ENCODE measurements at places on chromosomes 7 and 10.

DNA sequence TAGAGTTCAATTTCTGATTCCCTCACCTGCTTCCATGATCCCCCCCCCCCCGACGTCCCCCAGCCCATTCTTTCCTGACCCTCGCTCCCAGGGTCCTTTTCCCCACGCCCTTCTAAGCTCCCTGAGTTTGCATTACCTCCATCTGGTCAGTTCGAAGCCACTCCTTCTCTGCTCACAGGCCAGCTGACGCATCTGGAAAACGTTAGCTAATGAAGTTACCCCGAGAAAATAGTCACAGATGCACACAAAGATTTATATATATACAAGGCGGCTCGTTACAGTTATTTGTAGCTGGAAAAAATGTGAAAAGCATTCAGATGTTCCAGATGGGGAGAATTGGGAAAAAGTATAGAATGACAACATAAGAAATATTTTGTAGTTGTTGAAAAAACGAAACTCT lies 630.0 kb upstream of the FOXK1 start:
- no peak for DNase-seq

GRCh38 chr10:110510086-110510485 lies 12.4 kb downstream of the DUSP5 start:
- DNase-seq, result no peak

DNA sequence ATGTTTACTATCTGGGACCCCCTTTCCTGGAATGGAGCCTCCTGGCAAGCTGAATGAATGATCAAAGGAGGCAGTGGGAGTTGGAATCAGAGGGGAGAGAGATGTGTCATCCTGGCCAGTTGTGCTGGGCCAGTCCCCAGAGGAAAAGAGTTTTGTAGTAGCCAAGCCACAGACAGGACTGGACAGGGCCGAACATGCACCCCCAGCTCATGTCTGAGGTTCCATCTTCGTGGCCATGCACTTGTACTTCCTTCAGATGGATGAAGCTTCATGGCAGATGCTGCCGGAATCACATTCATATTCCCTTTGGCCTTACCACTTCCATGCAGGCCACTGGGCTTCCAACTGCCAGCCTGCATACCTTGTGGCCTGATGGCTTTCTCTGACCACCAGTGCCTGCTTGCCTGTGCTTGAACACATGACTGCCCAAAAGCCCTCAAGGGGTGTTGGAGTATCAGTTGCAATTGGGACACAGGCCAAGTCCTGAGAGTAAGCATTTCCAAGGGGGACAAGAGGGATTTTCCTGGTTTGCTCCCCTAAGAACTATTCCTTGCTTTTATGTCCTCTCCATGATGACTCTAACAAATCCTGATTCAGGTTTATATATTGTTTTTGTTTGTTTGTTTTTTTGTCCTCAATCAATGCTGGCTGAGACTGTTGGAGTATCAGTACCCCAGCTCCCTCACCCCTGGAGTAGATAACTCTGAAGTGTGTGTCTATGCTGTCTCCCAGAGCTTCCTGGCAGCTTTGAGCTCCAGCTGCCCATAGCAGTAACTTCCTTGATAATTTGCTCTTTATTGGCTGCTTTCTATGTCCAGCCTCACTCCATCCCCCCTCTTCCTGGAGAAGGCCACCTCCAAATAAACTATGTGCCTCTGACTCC lies 63.6 kb downstream of the TMEM130 start:
- no peak for DNase-seq

DNA sequence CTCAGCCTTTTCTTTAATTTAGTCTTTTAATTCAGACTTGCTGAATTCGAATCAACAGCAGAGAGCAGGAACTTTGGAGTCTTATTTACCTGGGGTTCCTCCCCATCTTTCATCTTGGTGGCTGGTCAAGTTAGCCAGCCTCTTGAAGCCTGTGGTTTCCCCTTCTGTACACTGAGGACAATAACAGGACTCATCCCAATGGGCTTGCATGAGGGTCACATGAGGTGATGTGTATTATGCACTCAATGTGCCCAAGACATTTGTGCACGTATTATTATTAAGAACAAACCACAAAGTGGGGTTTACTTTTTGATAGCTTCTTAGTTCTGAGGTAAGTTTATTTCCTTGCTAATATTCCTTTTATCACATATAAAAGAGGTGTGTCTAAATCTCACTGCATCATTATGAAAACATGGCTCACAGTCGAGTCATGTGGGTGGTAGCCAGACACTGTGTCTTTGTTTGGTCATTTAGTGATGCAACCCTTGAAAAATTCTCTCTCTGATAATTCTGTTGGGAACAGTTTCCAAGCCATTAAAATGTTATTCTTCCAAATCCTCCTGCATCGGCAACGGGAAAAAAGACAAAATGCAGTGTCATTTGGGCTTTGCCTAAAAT lies 86.5 kb upstream of the GRB10 start:
- peak; percentile 29 for DNase-seq

- no peak for DNase-seq
These were observed 293.9 kb downstream of the CCDC3 start for GRCh38 chr10:12707461-12708185.

DNA sequence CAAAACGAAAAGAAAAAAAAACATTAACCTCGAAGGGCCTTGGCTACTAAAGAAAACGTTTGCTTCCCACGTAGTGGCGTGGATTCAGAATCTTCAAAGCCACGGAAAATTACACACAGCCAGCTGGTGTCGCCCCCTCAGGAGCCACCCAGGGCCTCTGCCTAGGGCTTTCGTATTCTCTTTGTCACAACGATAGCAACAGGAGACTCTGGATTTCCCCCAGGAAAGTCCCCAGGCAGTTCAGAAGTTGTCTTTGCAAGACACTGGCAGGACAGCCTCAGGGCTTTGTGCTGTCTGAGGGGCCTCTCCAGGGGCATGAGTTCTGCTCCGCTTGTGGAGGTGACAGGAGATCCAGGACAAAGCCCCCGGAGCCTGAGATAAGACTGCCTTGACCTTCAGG lies 150.2 kb upstream of the INSYN2A start:
- DNase-seq, result no peak

DNA sequence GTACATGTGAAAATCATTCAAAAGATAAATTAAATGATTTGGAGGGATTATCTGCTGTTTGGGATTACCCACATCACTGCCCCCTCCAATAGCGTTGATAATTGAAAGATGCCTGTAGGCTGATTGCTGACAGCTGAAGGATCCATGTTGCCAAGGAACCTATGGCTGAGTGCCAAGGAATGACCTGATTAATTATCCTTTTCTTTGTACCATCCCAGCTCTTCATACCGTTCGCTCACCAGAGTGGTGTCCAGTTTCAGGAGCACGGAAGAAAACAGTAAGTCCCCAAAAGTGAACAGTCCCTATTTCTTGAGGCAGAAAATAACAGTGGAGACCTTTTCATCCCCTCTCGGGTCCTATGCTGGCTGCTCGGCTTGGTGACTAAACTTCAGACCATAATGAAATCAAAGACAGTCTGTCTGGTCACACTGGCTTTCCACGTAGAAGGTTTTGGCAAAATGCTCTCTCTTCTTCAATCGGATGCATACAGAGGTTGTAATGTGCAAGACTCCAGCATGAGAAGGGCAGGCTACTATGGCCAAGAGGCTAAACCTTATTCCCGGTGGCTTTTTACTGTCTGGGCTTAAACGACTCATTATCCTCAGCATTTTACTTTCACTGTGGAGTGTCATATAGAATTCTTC lies 108.8 kb downstream of the SPAG6 start:
- DNase-seq, result no peak

- no peak for DNase-seq
These were observed 74.6 kb downstream of the PPP1R17 start for GRCh38 chr7:31761646-31762045.

GRCh38 chr10:111373696-111374095 lies 296.9 kb downstream of the ADRA2A start:
- no peak for DNase-seq

DNA sequence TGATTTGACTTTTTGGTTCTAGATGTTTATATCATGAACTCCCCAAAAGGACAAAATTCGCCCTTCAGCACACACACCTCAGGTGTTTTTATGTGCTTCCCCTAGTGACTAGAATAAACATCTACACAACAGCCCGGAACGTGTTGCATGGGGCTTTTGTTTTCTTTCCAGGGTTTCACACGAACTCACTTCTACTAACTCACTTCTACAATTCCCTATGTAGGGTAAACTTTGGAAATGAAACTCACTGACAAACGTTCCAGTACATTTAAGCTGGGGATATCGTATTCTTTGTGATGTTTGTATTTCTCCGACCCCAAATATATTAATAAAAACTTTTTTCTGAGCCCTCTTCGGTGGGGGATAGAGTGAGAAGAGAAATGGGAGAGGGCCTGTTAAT lies 1.4 kb downstream of the TRA2A start:
- DNase-seq, result no peak

- DNase-seq, result no peak
These were observed 38.5 kb upstream of the SEMA3C start for GRCh38 chr7:80957226-80957777.

DNA sequence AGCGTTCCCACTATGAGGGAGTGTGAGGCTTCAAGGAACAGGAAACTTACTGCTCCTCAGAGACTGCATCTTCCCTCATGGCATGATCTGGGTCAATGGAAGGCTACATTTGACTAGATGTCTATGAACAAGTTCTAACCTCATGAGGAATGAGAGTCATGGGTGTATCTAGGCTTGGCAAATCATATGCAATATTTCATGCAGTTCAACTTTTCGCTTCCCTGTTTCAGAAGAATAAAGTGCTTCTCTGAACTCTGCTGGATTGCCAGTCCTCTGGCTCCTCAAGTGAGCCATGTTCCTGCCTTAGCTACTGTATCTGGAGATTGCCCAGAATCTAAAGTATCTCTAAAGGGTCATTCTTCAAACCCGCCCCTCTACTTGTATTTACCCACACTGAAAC lies 54.3 kb upstream of the SEMA3A start:
- no peak for DNase-seq

DNA sequence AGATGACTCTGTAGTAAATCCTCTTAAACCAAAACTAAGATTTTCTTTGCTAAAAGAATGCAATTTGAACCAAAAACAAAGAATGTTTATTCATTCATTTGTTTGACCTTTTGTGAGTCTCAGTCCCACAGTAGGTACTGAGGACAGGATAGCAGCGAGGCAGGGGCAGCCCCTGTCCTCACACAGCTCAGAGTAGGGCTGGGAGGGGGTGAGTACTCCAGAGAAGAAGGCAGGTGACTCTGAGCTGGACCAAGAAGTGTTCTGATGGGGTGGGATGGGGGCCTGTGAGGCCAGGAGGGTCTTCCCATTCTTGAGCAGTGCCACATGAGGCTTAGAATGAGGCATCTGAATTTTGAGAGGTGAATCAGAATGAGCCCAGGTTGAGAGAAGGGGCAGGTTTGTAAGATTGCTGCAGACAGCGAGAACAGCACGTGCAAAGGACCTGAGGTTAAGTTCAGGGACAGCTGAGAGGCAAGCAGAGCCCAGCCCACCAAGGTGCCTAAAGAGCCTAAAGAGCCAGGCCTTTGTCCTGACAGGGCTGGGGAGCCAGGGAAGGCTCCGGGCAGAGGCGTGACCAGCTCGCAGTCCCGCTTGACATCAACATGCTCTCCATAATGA lies 56.9 kb upstream of the CHST15 start:
- DNase-seq, result no peak

DNA sequence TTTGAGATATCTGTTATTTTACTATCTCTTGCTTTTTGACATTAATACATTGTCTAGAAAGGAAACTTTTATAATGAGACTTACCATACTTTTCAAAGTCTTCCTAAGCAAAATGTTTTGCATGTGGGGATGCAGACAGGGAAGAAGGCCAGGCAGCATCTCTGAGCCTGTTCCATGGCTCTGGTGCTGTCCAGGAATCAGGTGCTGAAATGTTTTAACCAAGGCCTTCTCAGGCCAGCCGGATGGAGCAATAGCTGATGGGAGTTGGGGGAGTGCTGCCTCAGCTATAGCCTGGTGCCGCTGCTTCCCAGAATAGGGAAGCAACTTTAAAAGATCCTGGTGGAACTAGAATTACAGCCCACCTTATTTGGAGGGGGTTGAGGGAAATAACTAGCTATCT lies 38.5 kb downstream of the CRTAC1 start:
- no peak for DNase-seq

GRCh38 chr7:156753630-156754029 lies 113.1 kb downstream of the RNF32 start:
- no peak for DNase-seq

GRCh38 chr7:44152971-44153947 lies 12.1 kb upstream of the MYL7 start:
- DNase-seq, result no peak

- DNase-seq, result no peak
These were observed 55.6 kb upstream of the ABCB5 start for GRCh38 chr7:20559883-20560282.

DNA sequence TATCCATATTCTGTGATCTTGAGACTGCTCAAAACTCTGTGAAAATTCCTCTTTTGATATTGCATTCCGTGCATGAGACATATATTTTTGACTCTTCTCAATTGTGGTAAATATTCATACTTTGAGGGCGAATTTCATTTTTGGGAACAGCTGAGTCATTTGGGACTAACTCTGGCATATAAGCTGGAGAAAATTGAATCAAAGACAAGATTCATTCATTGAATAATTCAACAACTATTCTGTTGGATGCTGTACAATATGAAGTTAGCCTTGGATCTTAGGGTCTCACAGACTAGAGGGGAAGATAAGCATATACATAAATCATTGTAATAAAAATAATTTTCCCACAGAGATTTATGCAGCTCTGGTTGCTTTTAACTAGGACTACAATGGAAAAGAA lies 183.2 kb upstream of the NEBL start:
- no peak for DNase-seq

GRCh38 chr7:13673290-13673689 lies 316.2 kb downstream of the ETV1 start:
- no peak for DNase-seq

DNA sequence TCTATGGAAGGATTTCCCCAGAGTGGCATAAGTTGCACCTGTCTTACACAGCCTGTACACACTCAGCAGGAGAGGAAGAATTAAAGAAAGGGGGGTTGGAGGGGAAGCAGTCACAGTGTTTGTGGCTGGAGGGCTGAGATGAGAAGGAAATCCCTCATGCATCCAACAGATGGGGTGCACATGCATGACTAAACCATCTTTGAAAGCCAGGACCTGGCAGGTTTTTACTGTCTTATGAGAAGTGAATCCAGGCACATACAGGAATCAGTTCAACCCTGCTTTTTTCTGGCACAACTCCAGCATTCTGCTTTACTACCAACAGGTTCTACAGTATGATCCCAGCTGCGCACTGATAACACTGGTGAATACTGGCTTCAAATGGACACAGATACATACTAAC lies 107.7 kb downstream of the CACNA2D1 start:
- DNase-seq, result no peak

DNA sequence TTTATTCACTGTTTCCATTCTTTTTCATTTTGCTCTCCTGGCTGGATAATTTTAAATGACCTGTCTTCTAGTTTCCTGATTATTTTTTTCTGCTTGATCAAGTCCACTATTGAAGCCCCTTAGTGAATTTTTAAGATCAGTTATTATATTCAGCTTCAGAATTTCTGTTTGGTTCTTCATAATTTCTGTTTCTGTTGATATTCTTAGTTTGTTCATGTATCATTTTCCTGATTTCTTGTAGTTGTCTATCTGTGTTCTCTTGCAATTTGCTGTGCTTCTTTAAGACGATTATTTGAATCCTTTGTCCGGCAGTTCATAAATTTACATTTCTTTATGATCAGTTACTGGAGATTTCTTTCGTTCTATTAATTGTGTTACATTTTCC lies 75.2 kb upstream of the CCDC71L start:
- DNase-seq, result no peak

- DNase-seq, result no peak
These were observed 90.0 kb downstream of the CCDC71L start for GRCh38 chr7:106570948-106571418.

All from epithelial cell of prostate (primary cell).